ENCODE measurements at places on chromosomes 13 and 19.

- DNase-seq: no peak
Observed at GRCh38 chr19:55105237-55105636, 12.2 kb downstream of the PPP1R12C start.

GRCh38 chr19:34508540-34508939, 27.0 kb downstream of the WTIP start:
- DNase-seq: no peak

DNA sequence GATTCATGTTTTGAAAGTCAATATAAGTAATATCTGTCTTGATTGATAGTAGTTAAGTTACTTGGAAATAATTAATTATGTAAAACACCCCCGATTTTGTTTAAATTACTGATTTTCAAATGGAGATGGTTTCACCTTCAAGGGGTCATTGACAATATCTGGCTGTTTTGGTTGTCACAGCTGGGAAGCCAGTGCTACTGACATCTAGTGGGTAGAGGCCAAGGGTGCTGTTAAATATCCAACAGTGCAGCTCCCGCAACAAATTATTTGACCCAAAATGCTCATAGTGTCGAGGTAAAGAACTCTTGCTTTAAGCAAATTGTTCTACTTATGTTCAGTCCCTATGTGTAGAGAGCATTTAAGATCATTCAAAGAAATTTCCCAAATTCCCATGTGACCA, 50.6 kb upstream of the PCDH20 start:
- no peak for DNase-seq

DNA sequence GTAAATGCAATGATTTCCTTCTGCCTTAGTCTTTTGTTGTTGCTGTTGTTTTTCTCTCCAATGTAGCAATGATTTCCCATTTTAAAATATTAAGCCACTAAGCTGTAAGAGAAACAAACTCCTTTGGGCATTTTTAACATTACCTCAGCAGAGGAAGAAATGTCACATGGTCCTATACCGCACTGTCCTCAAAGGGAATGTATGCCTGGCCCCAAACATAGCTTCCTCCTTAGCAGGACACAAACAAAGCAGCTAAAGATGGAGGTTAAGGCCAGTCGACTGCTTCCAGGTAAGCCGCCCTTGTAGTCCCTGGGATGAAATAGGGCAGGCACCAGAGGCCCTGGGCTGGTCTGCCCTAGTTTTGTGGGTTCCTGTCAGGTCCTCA, 249.0 kb downstream of the TSHZ3 start:
- no peak for DNase-seq

GRCh38 chr13:30006246-30006645, 155.8 kb upstream of the UBL3 start:
- no peak for DNase-seq

DNA sequence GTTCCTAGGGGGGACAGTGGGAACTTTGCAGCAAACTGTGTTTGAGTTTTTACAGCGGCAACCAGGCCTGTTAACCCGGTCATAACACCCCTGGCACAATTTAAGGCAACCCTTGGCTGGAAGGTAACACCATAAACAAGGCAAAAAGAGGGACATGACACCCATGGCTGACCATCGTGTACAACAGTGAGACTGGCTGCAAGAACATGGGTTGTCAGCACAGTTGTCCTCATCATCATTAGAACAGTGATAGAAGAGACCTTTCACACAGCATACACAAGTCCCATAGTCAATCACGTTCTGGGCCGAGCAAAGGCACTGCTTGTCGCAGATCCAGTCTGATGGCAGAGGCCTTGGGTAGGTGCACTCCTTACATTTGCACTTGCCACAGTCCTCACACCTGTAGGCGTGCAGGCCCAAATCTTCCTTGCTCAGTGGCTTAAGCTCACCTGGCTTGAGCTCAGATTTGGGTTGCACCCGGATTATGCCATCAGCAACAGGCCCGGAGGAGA, 4.1 kb downstream of the SPRY2 start:
- DNase-seq: no peak

All from NCI-H1417 (cell line).